Stimulated activated CD8-positive, alpha-beta memory T cell treated with anti-CD3 and anti-CD28 coated beads, Interleukin-4, amount 100 ng/mL, for 48 hours (primary cell): ENCODE measurements at places on chromosomes 7 and 10.

GRCh38 chr10:18293536-18294510 lies 153.6 kb downstream of the CACNB2 start:
- DNase-seq, result no peak

DNA sequence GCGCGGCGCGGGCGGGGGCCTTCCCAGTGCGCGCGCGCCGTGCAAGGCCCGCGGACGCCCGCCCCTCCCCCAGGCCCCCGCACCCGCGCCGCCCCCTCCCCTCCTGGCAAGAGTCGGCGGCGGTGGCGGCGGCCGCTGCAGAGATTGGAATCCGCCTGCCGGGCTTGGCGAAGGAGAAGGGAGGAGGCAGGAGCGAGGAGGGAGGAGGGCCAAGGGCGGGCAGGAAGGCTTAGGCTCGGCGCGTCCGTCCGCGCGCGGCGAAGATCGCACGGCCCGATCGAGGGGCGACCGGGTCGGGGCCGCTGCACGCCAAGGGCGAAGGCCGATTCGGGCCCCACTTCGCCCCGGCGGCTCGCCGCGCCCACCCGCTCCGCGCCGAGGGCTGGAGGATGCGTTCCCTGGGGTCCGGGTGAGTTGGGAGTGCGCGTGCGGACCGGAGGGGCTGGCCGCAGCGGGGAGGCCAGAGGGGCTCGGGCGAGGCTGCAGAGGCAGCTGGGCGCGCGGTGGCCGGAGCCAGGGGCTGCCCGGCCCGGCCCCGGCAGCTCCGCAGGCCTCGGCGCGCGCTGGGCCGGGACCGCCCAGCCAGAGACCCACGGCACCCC lies at the start of gene BMPR1A:
BMPR1A (plus strand) TSS at position 109 of the 602 bp plus-strand sequence. CDS start 119,400 bp downstream, outside the sequence.
- DNase-seq, result no peak

GRCh38 chr10:6055929-6056328 lies 6.2 kb downstream of the IL2RA start:
- peak; percentile 29 for DNase-seq

DNA sequence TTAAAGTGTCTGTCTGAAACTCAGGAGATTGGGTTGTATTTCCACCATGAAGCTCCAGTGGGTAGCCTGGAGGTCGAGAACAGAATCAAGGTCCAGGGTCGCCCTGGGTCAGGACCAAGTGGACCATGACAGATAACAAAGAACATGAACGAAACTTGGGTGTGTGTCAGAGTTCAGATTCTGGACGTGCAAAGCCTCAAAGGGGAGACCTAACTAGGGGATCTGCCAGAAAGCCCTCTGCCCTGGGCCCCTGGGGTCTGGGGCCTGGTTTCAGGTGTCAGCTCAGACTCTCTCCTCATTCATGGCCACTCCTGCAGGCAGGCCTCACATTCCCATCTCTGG lies 1.6 kb downstream of the RASSF4 start:
- DNase-seq, result peak; percentile 14

DNA sequence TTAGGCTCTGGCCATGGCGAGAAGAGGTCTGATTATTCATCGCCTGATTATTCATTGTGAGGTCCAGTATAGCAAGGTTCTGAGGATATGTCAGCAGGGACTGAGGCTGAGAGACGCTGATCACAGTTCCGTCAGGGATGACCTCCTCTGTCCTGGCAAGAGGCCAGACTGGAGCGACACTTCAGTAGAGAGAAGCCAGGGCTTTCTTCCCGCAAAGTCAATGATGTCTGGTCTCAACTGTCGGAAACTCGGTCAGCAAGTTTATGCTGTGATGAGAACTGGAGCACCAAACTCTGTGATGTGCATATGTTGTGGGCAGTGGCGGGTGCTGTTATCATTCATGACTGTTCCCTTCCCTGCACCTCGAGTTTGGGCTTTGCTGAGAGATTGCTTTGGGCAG lies 29.0 kb upstream of the GNA12 start:
- DNase-seq, result no peak

DNA sequence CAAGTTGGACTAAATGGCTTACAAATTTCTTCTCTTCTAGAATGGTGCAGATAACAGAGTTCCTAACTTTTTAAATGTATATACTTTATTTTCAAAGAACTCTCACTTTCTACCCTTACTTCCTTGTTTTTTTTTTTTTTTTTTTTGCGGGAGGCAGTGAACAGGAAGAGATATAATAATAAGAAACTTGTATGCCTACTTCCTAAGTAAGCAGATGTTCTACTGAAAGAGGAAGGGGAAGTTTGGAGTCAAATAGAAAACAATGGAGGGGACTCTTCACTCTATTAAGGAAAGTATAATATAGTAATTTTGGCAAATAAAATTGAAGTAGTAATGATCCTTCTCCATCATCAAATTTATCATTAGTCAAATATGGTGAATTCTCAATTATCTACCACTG lies 754.0 kb downstream of the KCNMA1 start:
- no peak for DNase-seq

- no peak for DNase-seq
Measured at GRCh38 chr10:118812393-118812740, 57.6 kb upstream of the CACUL1 start.

- DNase-seq, result no peak
Measured at GRCh38 chr10:117221156-117221711, 19.7 kb upstream of the SLC18A2 start.

DNA sequence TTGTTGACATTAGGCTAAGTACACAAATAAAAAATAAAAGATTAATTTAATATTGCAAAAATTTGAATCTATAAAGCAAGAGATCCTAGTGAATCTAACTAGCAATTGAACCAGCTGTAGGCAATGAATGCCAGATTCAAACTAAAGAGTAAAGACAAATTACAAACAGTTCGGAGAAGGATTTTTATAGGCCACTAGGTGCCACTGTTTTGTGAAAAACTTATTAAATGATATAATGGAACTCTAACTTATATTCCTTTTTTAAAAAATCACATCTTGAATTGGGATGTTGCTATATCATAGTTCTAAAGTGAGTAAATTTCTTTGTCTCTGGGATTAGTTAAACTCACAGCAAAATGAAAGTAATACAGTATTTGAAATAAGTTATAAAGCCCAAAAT lies 39.1 kb upstream of the GNAI1 start:
- DNase-seq, result no peak

DNA sequence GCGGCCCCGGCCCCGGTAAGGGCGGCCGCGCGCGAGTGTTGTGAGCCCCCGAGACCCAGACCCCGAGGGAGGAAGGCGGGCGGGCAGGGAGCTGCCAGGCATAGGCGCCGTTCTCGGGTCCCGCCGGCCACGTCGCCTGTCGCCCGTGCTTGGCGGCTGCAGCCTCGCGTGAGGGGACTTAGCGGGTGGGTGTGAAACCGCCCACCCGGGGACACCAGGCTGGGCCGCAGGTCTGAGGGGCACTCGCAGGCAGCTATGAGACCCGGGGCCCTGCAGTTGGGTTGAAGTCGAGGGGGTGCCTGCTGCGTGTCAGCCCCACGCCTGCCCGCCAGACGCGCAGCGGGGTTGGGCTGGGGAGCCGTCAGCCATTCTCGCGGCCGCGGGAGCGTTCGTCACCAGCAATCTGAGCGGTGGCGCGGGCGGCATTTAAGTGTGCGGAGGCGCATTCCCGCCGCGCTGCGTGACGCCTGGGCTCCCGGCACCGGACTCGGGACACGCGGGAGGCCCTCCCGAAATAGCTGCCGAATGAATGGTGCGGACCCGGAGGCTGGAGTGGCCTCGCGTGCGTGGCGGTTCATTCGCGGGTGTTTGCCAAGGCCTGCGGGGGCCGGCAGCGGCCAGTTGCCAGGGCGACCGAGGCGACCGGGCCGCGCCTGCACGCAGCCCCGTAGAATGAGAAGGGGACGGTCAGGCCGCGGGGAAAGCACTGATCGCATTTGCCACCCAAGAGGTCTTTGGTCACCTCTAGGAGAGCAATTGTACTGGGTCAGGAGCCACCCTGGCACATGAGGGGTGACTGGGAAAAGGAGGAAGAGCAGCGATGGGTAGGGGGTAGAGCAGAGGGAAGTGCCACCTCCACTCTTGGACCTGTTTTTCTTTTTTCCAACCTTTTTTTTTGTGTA lies 750 bp downstream of the ZNF398 start:
- DNase-seq, result peak; percentile 69

DNA sequence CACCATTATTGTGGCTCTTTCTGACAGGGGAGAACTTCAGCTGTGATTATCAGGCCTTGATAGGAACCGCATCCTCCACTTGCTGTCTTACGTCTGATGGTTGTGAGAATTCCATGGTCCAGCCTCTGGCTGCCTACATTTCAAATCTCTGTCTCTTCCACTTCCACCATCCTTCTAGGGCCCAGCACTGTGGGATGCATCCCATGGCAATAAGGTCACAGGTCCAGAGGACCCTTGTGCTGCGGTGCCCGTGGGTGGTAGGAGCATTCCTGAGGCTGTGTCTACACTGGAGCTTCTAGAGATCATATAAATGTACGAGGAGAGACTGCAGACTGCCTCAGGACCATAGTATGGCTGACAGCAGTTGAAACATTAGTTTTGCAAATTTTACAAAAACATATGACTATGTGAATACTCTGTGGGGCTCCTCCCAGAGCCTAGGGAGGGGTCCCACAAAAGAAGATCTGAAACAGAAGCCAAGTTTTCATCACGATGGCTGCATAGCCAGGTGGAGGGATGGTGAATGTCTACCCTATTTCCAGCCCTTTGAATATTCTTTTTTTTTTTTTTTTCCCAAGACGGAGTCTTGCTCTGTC lies 11.8 kb downstream of the CALML3 start:
- no peak for DNase-seq

DNA sequence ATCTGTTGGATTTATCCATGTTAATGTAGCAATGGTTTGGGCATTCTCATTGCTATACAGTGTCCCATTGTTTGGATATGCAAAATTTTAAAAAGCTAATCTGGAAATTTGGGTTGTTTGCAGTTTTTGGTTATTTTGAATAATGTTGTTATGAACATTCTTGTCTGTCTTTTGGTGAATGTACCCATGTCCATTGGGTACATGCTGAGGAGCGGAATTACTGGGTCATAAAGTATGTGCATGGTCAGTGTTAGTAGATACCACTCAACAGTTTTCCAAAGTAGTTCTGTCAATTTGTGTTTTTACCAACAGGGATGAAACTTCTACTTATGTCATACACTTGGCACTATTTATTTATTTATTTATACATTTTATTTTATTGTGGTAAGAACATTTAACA lies 153.9 kb downstream of the LRMDA start:
- no peak for DNase-seq

- no peak for DNase-seq
Measured at GRCh38 chr10:25498645-25499044, 323.8 kb downstream of the GPR158 start.

- DNase-seq, result no peak
Measured at GRCh38 chr7:94888551-94888950, 18.8 kb upstream of the PPP1R9A start.

GRCh38 chr7:108109221-108109908 lies 20.8 kb downstream of the LAMB4 start:
- DNase-seq, result no peak

GRCh38 chr10:35379226-35380137 lies 43.2 kb downstream of the CCNY start:
- peak; percentile 33 for DNase-seq

DNA sequence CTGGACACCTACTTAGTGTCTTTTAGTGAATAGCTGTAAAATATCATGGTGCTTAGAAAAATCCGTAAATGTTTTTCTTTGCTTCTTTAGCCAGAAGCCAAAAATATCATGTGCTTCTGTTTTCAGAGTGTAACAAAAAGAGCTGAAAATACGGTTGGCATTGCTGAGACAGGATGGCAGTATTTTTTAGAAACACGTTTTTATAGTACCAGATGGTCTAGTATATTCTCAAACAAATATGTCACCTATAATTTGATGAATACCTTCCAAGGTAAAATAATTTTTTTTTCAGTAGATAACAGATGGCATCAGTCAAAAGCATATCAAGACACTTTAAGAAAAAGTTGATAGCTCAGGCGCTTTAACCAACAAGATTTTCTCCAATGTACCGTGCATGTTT lies 326.6 kb downstream of the PHF14 start:
- no peak for DNase-seq

DNA sequence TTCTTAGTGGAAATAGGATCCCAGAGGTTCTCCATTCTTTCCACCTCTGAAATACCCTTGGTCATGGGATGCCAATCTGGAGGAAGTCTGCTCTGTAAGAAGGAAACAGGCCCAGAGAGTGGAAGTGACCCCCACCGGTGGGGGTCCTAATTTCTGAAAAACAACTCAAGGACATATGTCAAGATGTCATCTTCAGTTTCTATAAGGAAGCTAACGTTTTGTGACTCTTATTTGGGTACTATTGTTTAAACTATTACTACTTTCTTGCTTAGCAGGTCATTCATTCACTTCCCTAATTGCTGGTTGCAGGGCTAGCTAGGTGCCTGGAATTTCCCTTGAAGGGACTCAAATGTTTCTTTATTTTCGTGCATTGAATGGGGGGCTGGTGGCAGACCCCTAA lies 1.9 kb upstream of the ZNF775 start:
- DNase-seq, result no peak

DNA sequence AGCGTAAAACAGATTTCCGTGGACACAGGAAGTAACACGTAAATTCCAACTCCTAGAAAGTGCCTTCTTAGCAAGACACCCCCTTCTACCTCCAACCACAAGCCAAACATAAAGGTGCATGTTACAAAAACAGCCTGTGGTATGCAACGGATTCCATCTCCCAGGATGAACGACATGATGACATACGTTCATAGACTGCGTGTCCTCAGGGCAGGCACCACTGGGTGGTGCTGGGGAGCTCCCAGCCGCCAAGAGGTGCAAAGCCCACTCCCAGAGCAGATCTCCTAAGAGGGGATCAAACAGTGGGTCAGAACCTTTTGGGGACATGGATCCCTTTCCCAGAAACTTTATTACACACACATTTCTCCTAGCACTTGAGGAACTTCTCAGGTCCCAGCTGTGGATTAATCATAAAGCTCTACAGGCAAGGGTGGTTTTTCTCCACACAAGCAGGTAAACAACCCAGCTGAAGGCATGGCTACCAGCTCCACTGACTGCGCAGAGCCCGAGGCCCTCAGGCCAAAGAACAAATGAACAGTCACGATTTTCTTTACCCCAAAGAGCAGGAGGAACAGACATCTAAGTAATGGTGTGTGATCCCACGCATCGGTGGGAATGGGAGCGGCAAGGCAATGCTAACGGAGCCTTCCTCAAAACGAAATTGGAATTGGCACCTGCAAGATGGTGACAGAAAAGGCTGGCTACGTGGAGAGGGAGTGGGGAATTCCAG lies 13.8 kb downstream of the PSAP start:
- no peak for DNase-seq

GRCh38 chr10:60246382-60246781 lies 143.3 kb downstream of the ANK3 start:
- no peak for DNase-seq

- no peak for DNase-seq
Measured at GRCh38 chr7:33764752-33765451, 140.4 kb upstream of the BMPER start.

- DNase-seq, result peak; percentile 94
Measured at GRCh38 chr7:149209518-149210269, 14.3 kb downstream of the ZNF282 start.

DNA sequence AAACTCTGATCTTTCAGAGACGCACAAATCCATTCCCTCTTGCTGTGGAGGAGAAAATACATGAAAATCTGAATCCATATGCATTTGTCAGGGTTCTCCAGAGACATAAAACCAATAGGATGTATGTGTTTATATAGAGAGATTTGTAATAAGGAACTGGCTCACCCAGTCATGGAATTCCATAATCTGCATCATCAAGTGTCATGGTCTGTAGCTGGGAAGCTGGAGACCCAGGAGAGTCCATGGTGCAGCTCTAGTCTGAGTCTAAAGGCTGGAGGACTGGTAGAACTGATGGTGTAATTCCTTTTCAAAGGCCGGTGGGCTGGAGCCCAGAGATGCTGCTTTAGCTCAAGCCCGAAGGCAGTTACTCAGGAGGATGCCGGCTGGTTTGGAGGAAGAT lies 134.0 kb downstream of the TCF7L2 start:
- no peak for DNase-seq

GRCh38 chr7:12257582-12257981 lies 46.5 kb downstream of the TMEM106B start:
- DNase-seq, result no peak
